ENCODE measurements at places on chromosomes 12 and 14.
A peak's percentile ranks its signal among the peaks of the same experiment; 100 is the strongest.

GRCh38 chr12:75020068-75020557, 189.5 kb downstream of the KCNC2 start:
- DNase-seq = no peak

DNA sequence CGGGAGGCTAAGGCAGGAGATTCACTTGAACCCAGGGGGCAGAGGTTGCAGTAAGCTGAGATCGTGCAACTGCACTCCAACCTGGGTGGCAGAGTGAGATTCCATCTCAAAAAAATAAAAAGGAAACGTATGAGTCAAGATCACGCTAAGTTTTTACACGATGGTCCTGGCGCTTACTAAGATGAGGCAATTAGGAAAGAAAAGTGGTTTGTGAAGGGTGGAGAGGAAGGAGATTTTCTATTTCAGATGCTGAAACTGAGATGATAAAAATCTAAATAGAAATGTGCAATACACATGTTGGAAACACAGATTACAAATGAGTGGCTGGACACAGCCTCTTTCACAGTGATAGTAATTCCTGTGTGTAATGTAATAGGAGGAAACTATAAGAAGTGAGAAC, 63.2 kb downstream of the KDM5A start:
- no peak for DNase-seq

- no peak for DNase-seq
Measured at GRCh38 chr14:32230695-32231280, 27.7 kb upstream of the RNU6-8 start.

DNA sequence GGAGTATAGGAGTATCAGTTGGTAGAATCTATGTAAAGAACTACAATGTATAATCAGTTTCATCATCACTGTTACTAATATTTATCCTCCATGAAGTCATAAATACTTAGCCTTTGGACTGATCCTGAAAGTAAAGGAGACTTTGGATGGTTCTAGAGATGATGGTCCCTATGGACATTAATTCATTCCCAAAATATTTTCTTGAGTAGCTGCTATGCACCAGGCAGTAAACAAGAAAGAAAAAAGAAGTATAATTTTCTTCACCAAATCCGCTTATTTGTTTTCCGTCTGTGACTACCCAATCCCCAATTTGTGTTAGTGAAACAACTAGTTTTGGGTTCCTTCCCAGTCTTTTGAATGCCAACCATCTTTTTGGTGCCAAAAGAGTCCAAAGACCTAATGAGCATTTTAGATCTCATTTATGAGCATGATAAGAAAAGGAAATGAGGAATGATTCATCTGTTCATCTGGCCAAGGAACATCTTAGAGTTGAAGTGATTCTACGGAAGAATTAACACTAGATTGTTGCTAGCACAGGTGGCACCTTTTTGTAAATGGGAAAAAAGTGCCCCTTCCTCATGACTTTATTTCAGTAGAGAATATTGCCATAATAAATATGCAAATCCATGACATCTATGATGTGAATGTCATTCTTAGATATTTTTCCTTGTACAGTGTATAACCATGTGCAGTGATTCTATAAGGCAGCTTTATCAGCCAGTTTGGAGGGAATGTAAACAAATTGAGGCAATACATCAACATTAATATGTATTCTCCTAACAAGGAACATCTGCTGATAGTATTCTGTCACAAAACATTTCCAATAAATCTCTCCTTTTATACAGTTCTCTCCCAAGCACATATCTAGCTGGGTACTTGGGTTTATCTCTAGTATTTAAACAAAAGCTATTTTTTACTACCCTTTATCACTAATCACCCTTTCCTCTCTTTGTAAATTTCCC, 85.1 kb upstream of the CCDC91 start:
- DNase-seq = no peak

DNA sequence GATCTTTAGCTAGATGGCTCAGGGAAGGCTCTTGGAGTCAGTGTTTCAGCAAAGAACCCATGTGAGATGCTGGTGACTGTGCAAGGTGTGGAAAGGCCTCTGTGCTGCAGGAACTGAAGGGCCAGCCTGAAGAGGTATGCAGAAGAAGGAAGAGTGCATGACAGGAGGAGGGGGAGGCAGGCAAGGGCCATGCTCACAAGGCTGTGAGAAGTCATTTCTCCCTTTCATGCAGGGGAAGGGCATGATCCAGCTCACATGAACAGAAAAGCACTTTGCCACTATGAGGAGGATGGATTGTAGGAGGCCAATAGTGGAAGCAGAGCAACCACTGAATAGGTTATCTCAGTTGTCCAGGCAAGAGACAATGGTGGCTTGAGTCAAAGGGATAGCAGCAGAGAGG, 83.7 kb downstream of the SSPN start:
- DNase-seq = no peak

GRCh38 chr12:9319044-9319841, 111.0 kb upstream of the PZP start:
- DNase-seq = no peak

GRCh38 chr12:49962861-49963765, 1.4 kb downstream of the AQP5 start:
- no peak for DNase-seq

GRCh38 chr12:81187686-81188085, 109.8 kb downstream of the ACSS3 start:
- no peak for DNase-seq

DNA sequence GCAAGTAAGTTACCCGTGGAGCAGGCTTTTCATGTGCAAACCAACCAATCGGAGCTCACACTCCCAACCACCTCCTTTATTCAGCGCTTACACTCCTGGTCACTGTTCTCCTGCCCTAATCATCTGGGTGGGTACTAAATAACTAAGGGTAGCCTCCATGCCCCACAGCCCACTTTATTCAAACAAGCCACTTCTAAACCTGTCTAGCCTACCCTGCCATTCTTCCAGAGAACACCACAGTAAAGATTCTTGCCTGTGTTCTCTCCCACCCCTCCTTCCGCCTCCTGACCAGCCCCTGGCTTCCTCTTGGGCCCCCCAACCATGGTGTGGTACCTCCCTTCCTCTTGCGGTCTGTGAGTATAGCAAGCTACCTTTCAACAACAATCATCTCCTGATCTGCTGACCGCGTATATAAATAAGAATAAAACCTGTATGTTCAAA, 581.9 kb downstream of the VRK1 start:
- peak; percentile 3 for DNase-seq

- DNase-seq = no peak
Measured at GRCh38 chr12:9793779-9794395, 33.2 kb upstream of the CD69 start.

- no peak for DNase-seq
Measured at GRCh38 chr14:72541546-72541945, 352.4 kb downstream of the DPF3 start.

Data from T-helper 1 cell (primary cell).